HS-27A (cell line): ENCODE measurements at places on chromosomes 16 and 17.

DNA sequence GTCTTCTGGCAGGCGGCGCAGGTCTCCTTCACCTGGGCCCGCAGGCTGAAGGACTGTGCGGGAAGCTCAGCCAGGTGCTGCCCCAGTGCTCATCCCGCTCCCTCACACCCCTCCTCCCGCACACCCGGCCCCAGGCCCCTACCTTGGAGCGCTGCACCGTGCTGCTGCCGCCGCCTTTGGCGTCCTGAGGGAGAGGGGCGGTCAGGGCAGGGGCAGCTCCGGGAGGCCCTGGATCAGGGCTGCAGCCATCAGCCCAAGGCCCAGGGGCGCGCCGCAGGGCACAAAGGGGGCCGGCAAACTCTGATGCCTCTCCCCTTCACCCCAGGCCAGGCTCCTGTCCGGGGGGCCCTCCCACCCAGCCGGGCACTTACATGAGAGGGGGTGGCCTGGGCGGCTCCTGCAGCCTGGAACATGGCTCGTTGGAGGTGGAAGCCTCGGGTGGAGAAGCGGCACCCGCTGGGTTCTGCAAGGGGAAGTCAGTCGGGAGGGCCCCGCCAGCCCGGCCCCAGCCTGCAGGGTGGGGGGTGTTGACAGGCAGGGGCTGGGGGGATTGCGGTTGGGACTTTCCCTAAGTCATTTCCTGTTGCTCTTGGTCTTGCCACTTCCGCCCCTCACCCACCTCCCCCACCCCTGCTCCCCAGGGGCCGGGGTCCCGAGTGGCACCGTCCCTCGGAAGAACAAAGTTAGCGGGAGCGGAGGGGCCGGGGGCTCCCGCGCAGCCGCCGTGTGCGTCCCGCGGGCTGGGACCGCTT, 863 bp downstream of the LIMD2 start:
- DNase-seq = no peak

GRCh38 chr17:39095309-39095686, 56.1 kb downstream of the PLXDC1 start:
- DNase-seq = no peak

DNA sequence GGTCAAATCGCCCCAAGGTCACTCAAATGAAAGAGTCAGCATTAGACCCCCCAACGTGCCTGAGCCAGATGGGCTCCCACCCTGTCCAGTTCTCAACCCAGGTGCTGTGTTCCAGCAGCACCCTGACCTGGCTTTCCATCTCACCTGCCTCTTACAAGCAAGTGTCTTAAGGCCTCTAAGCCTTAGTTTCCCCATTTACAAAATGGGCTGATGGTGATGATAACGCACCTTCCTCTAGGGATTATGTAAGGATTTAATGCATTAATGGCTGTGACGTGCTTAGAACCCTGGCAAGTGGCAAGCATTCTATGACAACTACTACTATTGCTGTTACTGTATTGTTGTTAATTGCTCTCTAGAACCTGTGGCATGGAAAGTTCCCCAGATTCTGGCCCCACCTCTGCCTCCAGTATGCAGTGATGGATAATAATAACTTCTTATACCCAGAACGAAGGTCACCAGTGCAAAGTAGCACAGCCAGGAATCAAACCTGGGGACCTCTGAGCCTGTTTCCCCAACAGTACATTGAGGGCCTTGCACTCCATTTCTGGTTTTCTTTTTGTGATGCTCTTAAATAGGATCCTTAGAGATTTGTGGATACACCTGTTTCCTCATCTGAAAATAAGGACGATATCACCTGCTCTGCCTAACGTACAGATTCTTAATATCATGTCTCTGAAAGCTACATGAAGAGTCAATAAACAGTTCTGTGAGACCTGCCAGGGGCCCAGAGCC, 3.3 kb upstream of the SLC25A39 start:
- DNase-seq = no peak

DNA sequence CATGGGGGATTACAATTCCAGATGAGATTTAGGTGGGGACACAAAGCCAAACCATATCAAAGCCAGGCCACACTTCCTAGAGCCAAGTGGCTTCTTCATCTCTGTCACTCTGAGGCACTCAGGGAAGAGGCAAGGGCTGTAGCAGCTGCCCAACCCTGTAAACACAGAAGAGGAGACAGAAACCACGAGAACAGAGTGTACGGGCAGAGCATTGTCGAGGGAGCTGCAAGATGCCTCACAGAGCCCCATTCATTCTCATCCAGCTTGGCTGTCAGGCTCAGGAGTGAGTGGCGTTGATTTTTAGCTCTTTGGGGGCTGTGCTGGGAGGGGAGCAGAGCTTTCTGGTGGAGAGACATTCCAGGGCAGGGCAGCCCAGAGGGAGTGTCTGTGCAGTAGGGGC, 117.2 kb upstream of the SALL1 start:
- no peak for DNase-seq
